ENCODE measurements at places on chromosomes 11 and 22.

GRCh38 chr22:18101536-18101935 lies 9.1 kb upstream of the TUBA8 start:
- no peak for DNase-seq

DNA sequence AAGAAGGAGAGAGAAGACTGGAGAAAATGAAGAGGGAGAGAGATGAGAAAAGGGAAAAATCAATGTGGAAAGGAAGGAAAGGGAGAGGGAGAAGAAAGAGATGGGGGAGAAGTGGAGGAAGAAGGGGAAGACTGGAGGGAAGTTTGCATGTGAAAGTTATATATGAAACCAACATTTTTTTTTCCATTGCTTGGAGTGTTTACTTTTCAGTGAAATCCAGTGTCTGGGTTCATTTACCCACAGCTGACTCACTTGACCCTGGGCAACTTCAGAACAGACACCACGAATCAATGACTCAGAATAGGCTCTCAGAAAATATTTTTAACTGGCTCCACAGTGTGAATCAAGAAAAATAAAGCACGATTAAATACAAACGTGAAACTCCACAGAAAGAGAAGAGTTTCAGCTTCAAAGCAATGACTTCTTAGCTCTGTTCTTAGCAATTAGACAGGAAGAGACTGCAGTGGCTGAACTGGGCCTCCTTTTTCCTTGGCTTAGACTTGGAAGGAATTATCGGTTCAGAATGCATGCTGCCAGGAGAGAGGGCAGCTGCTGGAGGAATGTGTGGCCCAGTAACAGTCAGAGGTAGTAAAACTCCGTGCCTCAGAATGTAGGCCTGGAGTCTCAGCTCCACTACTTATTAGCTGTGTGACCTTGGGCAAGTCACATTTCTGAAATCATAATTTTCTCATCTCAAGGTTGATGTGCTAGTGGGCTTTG lies 237.5 kb downstream of the MIAT start:
- no peak for DNase-seq

DNA sequence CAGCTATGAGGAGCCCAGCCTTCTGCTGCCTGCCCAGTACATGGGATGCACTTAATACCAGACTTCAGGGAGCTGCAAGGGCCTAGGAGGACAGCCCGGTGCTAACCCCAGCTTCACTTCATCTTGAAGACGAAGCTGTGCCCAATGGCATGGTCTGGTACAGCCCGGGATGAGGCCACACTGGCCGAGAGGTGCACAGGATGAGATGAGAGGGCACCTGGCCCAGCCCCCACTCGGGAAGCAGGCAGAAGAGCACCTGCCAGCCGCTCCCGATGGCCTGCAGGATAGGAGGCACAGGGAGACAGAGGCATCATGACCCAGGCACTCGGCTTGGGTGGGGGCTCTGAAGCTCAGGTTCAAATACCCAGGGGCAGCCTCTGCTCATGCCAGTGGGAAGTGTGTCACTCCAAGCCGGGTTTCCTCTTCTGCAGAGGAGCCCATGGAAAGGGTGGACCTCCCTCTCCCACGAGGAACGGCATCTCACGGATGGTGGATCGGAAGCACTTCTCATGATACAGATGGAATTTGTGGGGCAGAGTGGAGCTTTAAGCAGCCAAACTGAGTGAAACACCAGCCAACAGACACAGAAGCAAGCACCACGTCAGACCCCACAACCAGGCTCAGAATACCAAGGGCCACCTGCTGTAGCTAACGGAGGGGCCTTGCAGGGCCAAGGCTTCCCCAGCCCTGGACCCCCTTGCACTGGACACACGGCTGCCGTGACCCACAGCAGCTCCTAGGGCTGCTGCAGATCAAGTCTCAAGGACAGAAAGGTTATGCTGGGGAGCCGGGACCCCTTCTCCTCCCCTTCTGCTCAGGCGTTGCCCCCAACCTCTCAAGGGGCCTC lies 875.2 kb downstream of the BRD1 start:
- DNase-seq: no peak

GRCh38 chr11:97454988-97455387 lies 1065.2 kb downstream of the JRKL start:
- no peak for DNase-seq

DNA sequence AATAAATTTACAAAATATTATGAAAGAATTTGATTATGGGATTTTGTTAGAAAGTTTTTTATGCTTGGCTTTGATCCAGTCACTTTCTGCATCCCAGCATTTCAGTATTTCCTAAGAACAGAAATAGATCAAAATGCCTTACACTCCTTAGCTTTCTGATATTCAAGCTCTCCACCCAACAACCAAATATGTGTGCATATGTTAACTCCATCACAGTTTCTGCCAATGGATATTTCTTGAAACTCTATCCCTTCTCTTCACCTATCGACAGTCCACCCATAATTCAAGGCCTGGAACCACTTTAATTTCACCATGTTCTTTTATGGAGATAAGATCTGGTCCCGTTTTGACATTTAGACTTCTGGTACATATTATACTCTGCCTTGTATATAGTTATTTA lies 565.0 kb downstream of the LRRC4C start:
- DNase-seq: no peak

GRCh38 chr11:65414776-65415498 lies 7.7 kb upstream of the NEAT1 start:
- no peak for DNase-seq

- no peak for DNase-seq
Observed at GRCh38 chr22:20246368-20247009, 21.6 kb downstream of the RTN4R start.

- no peak for DNase-seq
Observed at GRCh38 chr11:73469401-73469800, 93.2 kb downstream of the RELT start.

DNA sequence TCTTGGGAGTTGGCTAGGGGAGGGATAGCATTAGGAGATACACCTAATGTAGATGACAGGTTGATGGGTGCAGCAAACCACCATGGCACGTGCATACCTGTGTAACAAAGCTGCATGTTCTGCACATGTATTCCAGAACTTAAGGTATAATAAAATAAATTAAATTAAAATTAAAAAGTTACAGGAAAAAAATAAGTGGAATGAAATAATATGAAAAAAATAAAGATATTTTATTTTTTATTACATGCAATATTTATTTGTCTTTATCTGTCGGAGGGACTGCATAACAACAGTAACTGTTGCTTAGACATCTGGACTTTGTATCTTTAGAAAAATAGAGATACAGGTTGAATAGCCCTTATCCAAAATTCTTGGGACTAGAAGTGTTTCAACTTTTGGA lies 597.4 kb upstream of the CCDC179 start:
- DNase-seq: no peak

GRCh38 chr11:25317216-25317615 lies 820.4 kb downstream of the LUZP2 start:
- DNase-seq: no peak

DNA sequence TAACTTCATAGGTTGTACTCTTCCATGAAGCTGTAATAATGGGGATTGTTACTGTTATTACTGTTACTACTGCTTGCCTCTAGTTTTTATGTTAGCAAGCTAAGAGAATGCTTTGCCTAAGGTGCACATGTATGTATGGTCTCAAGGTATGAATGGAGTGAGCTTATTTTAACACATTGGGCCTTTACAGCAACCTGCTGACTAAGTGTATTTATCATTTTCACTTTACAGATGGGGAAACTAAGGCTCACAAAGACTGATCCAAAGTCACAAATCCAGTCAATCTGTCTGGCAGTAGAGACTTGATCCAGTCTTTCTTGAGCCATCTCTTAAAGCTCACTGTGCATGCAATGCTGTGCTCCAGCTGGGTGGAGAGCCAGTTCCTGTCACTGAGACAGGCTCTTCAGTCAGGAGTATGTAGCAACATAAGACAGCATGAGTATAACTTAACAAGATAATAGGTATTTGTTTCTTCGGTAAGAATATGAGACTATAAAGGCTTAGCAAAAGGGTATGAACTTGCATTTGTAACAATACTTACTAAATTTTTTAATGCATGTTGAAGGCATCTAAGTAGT lies 66.5 kb downstream of the PPP2R1B start:
- no peak for DNase-seq

DNA sequence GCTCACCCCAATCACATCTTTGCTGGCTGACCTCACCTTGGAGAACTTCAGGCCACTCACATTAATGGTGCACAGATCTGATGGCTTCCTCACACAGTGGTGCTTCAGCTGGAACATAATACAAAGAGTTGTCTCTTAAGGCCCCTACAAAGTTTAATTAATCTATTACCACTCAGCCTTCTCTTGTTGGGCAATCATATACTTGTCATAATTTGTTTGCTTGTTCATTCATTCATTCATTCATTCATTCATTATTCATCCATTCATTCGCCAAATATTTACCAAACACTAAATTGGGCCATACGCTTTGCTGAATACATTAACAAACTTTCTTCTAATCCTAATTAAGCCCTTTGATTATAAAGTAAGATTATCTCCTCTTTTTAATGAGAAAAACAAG lies 15.1 kb downstream of the XRRA1 start:
- DNase-seq: no peak

- DNase-seq: no peak
Observed at GRCh38 chr11:70040869-70041501, 37.1 kb upstream of the ANO1 start.

DNA sequence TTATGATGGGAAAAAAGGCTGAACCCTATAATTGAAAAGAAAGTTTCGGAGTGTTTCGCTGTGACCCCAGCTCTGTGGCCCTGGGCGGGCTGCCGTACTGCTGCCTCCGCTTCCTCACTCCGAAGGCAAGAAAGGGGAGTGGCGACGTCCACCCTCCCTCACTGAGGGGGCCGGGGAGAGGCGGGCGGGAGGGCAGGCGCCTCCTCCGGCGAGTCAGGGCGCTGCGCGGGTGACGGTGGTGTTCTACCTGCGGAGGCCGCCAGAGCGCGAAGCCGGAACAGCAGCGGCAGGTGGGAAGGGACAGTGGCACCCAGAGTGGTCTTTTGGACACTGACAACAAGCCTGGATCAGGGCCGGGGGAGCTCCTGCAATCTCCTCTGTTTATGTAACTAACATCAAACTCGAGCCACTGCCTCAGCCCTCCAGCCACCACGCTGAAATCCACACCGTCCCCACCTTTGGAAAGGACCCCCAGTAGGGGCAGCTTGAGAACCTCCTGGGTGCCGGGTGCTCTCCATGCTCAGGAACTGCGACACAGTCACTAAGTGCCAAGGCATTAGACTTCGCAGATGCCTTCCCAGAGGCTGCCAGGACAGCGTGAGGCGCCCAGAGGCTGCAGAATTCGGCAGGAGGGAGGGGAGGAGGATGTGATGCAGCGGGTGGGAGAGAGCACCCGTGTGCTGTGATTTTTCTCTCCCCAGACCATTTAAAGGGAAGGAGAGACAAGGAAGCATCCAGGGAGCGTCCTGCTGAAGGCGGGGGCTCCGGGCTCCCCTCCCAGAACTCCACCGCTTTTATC lies 25.5 kb downstream of the BID start:
- DNase-seq: no peak

DNA sequence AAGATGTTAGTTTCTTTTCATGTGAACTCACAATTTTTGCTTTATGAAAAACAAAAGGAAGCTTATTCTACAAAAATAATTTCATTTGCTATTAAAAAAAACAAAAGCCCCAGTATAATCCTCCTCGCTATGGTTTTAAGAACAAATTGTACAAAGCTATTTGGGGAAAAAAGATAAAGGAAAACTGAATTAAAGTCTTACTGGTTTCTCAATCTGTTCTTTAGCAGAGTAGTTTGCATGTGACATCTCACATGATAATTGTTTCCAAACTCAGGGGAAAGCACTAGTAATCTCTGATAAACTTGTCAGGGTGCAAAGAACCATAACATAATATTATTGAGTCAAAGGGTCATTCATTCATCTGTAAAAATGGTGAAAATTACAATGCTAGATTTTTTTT lies 2.9 kb upstream of the DDI1 start:
- DNase-seq: no peak
